ENCODE measurements at places on chromosomes 12 and 14. TPM values are rescaled to one million over a fixed set of nuclear protein-coding genes. Genes with fewer than 3 reads are reported as not detected.

PSMA6 gene
- total RNA-seq, result 80.8 TPM

VPS37B gene
- total RNA-seq, result 104 TPM

DBX2 gene
- total RNA-seq, result not detected

RAD51AP1 gene
- 0.93 TPM for total RNA-seq

VDR gene
- 0.93 TPM for total RNA-seq

DNA sequence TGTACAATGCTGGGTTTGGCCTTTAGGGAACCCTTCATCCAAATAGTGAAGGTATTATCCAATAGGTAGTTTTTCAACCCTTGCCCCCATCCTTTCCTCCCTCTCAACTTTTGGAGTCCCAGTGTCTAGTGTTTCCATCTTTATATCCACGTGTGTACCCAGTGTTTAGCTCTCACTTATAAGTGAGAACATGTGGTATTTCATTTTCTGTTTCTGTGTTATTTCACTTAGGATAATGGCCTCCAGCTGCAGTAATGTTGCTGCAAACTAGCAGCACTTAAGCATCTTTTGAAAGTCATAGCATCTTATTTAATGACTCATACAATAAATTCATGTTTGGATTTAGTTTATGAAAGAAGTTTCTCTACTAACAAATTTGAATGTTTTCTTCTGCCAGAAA lies 442.5 kb downstream of the NELL2 start:
- H3K4me3 ChIP-seq, result no peak overlapping the region
- H3K27ac ChIP-seq, result no peak overlapping the region
- H3K27me3 ChIP-seq, result peaks cover 8% of the 10 kb centered on the region
- no peaks in the 10 kb centered on the region for H3K36me3 ChIP-seq
- no peaks in the 10 kb centered on the region for H3K4me1 ChIP-seq

DNA sequence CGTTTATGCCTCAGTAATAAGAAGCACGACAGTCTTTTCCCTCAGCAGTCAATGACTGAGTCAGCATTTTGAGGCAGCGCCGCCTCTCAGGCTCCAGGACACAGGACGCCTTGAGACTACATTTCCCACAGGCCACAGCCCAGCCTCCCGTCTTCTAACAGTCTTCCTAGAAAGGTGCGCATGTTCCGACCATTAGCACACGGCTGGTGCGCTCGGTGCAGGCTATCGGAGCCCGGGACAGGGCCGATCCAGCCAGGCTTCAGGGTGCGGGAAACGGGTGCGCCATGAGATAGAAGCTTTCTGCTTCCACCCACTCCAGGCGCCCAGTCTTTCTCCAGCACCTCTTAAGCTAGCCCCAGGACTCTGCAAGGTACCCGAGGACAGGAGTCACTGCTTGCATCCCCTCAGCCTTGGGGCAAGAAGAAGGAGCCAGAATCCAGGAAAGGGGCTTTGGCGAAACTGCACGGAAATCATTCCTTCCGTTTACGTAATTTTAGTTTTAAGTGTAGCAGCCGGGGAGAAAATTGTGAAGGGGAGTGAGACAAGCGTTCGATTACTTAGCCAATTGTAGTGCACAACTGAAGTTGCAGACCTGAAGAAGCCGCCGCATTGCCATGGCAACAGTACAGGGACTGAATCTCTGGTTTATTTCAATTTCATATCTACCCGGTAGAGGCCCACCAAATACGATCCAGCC lies 54.0 kb downstream of the ZNF641 start:
- H3K4me1 ChIP-seq, result peaks cover 8% of the 10 kb centered on the region
- H3K27me3 ChIP-seq, result peaks cover 4% of the 10 kb centered on the region
- H3K27ac ChIP-seq, result no peak overlapping the region
- no peaks in the 10 kb centered on the region for H3K36me3 ChIP-seq
- DNase-seq, result peak; percentile 14

DNA sequence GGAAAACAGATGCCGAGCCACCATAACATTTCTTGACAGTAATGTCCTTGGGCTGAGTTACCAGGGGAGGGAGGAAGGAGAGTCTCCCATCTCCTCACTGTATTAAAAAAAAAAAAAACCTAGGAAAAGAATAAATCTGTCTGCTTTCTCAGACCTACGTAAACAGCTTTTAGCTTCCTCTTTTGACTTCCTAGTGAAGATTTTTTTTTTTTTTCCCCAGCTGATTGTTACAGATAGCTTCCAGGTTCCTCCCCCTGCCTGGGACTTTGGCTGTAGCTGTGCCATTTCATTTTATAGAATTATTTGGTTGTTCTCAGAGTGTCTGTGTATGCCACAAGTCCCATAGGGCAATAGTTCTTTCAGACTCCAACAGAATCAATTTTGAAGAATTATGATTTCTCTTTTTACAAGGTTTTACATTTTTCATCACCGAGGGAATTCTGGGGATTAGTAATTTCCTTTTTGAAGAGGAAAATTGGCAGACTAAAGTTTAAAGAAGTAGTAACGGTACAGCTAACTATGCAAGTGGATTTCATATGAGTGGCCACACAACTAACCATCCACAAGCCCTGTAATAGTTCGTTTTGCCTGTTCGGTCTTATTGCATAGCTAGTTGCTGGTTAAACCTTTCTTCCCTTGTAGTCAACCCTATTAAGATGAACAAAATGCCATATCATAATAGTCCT lies 23.1 kb upstream of the GNS start:
- no peaks in the 10 kb centered on the region for H3K36me3 ChIP-seq
- no peak overlapping the region for H3K27ac ChIP-seq
- no peak overlapping the region for H3K4me3 ChIP-seq
- H3K27me3 ChIP-seq, result peaks cover 33% of the 10 kb centered on the region
- H3K4me1 ChIP-seq, result peaks cover 17% of the 10 kb centered on the region

- H3K4me3 ChIP-seq, result no peak overlapping the region
- no peak overlapping the region for H3K27ac ChIP-seq
- H3K4me1 ChIP-seq, result no peaks in the 10 kb centered on the region
- H3K27me3 ChIP-seq, result no peaks in the 10 kb centered on the region
- no peaks in the 10 kb centered on the region for H3K36me3 ChIP-seq
- peak; percentile 62 for DNase-seq
These were observed 15.0 kb downstream of the GXYLT1 start for GRCh38 chr12:42129595-42130204.

GRCh38 chr12:93146263-93146939 lies 217.3 kb upstream of the EEA1 start:
- H3K27ac ChIP-seq, result no peak overlapping the region
- H3K4me3 ChIP-seq, result no peak overlapping the region
- H3K36me3 ChIP-seq, result no peaks in the 10 kb centered on the region
- no peak for DNase-seq

GRCh38 chr14:95192311-95192710 lies 35.0 kb upstream of the DICER1 start:
- no peak overlapping the region for H3K27ac ChIP-seq
- DNase-seq, result no peak
- no peak overlapping the region for H3K4me3 ChIP-seq
- no peaks in the 10 kb centered on the region for H3K27me3 ChIP-seq
- no peaks in the 10 kb centered on the region for H3K36me3 ChIP-seq
- peaks cover 3% of the 10 kb centered on the region for H3K4me1 ChIP-seq

DNA sequence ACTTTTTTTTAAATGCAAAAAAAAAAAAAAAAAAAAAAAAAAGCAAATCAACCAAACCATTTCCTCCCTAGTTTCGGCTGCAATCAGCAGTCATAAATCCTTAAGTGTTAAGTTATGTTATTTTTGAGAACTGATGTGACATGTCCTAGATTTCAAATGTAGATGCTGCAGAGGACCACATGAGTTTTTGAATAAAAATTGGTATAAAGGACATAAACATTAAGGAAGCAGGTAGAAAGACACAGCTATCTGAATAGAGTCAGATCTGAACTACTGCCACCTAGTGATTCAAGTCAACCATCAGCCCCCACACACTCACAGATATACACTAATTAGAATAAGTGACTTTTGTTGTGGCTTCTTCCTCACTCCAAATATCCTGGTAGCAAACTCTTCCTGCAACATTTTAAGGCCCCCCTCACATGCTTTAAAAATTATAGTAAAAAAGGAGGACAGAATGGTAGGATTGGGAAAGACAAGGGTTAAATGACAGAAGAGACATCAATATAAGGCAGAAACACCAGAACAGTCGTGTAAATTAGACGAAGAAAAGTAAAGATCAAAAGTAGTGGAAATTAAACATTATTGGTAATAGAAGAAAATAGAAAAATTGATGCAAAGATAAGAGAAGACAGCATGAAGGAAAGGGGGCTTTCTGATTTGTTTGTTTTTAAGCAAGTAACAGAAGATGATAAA lies 394.5 kb upstream of the ATP2B1 start:
- no peaks in the 10 kb centered on the region for H3K36me3 ChIP-seq
- H3K27me3 ChIP-seq, result no peaks in the 10 kb centered on the region
- no peak for DNase-seq
- H3K4me3 ChIP-seq, result peak overlapping the region; percentile 13
- H3K27ac ChIP-seq, result no peak overlapping the region

- H3K36me3 ChIP-seq, result no peaks in the 10 kb centered on the region
- H3K4me1 ChIP-seq, result peaks cover 12% of the 10 kb centered on the region
- H3K4me3 ChIP-seq, result no peak overlapping the region
- no peaks in the 10 kb centered on the region for H3K27me3 ChIP-seq
- no peak for DNase-seq
- H3K27ac ChIP-seq, result no peak overlapping the region
These were observed 3.6 kb upstream of the CDK17 start for GRCh38 chr12:96403870-96404269.

DNA sequence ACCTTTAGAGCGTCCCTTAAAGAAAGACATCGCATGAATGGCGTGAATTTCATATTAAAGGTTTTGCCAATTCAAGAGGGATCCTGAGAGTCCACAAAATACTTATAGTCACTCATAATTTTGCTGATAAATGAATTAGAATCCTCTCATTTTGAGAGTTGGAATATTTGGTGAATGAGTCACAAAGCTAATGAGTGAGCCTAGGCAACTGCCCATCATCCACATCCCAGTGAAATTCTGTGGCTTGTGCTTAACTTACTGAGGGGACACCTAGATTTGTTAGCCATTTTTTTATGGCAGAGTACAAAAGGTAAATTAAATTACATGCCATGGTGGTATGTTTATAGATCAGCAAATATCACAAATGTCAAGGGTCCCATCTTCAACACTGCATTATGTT lies 12.7 kb upstream of the NOXRED1 start:
- H3K27me3 ChIP-seq, result no peaks in the 10 kb centered on the region
- no peak overlapping the region for H3K27ac ChIP-seq
- H3K4me3 ChIP-seq, result no peak overlapping the region
- no peak for DNase-seq

Measured in CD4-positive, alpha-beta T cell (primary cell).